ENCODE measurements at places on chromosomes 3 and 15.

DNA sequence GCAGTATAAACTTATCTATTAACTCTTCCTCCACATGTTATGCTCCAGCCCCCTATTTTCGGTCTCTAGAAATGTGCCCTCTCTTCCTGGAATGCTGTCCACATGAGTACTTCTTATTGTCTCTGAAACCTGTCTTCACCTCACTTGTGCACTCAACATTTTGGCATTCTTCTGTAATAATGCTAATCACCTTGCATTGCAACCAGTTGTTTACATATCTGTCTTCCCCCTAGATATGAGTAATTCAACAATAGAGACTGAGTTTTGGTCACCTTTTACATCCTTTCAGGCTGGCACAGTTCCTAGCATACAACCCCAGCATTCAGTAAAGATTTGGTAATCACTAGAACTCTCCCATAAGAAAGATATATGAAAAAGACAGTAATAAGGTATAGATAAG lies 17.2 kb downstream of the CCDC80 start:
- no peak for DNase-seq

DNA sequence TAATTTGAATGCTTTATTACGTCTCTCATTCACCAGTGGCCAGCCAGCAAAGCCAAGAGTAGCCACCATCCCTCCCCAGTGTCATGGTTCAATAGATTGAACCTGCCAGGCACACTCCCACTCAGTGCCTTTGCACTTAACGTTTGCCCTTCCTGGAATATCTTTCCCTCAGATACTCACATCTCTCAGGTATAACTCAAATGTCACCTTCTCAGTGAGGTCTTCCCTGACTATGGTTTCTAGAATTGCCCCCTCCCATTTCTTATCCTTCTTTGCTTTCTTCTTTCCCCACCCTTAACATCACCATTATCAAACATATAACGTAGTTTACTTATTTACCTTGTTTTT lies 293.8 kb downstream of the LRTM1 start:
- DNase-seq: no peak

DNA sequence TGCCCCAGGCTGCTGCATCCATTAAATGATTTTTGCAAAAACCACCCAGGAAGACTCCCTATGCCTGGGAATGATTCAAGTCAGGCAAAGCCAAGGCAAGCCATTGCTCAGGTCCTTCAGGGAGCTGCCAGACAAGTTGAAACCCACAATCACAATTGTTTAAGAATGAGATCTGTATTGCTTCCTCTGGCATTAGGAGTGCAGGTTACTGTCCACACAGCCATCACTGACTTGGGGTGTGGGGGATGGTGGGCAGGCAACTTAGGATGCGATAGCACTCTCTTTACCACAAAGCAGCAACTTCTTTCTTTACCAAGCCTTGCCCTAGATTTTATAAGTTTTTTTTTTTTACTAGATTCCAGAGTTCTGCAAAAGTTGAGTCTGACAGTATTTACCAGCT lies 15.0 kb upstream of the IL20RB start:
- DNase-seq: no peak

- no peak for DNase-seq
Observed at GRCh38 chr15:28975766-28976179, 90.0 kb downstream of the APBA2 start.

- no peak for DNase-seq
Observed at GRCh38 chr3:72625602-72626337, 222.5 kb downstream of the SHQ1 start.

DNA sequence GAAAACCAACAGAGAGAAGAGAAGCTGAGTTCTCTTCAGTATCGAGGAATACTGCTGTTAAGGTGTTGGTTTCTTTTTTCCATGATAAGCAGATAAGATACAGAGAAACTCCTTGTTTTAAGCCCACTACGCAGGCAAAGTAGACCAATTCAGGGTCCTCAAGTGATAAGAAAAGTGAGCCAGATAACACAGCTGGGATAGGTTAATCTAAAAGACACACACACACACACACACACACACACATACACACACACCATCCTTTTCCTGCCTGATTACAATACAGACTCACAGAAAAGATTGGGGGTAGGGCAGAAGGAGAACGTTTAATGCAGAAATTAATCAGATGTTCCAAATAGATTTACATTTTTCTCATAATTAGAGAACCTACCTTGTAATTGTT lies 6.5 kb upstream of the PHLDB2 start:
- no peak for DNase-seq

DNA sequence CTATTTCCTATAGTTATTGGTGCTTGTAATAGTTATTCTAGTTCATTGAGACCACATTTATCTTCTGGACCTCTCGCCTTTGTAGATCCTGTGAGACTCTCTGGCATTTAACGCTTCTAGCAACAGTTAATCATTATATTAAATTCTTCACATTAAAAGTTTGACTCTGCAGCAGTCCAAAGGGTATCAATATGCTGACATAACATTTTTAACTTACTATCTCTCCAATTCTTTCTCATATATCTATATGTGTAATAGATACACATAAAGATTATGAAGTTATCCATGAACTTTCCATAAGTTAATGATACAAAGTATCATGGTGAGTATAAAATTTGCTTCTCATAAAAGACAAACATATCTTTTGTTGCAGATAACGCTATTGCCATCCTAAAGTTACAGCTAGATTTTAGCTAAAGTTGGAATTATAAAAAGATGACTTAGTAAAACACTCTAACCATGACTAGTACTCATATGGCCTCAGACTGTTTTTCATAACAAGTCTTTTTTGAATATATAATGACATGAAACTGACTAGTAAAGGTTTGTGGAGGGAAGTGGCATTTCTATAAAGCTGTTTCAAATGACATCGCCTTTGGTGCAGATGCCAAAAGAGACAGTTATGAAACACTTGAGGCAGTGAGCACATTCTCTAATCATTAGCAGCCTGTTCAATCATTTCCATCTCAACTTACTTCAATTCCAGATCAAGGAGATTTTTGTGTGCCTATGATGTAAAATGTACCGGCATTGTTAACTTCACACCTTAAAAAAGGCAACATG lies 379.3 kb upstream of the CBLB start:
- no peak for DNase-seq

DNA sequence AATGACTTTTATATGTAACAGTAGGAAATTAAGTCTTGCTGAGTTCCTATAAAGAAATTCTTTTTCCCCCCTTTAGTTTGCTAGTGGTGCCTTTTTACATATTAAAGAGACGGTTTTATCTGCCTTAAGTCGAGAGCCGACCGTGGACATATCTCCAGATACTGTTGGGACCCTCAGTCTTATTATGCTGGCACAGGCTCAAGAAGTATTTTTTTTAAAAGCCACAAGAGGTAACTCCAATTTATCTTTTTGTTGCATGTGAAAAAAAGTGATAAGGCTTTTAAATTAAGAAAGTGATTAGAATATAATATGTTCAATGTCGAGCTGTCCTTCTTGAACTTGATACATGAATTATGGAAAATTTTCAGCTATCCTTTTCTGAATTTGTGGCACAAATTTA lies 26.7 kb downstream of the PDCD6IP start:
- no peak for DNase-seq

DNA sequence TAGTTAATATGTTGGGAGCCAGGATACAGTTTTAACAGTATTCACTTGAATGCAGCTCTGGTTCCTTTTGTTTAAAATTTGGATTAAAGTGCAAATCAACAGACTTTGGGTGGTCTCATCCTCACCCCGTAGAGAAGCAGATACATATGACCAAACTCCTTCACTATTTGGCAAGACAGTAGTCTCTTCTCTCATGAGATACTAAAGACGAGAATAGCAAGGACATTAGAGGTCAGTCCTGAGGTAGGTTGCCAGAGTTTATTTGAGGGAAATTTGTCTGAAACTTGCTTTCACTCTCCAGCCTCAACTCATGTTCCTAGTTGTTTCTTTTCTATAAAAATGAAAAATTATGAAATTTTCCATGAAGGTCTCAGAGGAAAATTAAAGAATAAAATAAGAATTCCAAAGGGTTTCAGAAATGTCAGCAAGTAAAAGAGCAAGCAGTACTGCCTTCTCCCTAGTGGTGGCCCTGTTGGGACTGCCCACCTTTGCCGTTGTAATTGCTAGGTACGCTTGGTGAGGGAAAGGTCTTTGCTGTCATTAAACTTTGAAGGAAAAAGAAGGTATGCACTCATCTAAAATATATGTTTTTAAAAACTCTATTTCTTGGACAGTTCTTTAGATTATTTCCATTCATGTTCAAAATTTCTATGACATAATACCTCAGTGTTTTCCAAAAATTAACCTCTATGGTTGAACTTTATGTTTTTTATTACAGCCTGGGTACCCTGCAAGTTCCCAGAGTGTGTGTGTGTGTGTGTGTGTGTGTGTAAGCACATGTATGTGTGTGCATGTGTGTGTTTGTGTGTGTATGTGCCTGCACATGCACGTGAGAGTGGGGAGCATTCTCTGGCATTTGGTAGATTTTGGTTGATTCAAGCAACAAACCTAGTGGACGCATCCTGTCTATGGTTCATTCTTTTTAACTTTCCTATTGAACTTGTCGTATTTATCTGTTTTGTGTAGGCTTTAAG lies 111.4 kb downstream of the CMSS1 start:
- DNase-seq: no peak

- no peak for DNase-seq
Observed at GRCh38 chr15:29687939-29688505, 134.2 kb downstream of the TJP1 start.

DNA sequence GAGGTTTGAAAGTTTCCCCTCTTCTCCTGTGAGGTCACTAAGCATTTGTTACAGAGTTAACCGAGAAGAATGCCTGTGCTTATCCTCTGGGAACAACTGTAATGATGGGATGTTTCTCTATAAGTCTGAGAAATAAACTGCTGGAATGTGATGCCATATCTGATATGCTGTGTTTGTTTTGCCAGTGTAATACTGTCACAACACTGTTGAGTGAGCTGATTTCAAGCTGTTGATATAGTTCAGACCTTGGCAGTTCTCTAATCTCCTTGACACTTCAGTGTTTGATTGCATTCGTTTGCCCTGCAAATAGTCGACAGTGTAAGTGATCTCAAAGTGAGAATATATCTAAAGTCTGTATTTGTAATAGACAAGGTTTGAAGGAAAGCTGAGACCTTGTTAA lies 73.3 kb downstream of the PTPRG start:
- DNase-seq: no peak

GRCh38 chr15:25787381-25787780 lies 75.7 kb downstream of the ATP10A start:
- no peak for DNase-seq

DNA sequence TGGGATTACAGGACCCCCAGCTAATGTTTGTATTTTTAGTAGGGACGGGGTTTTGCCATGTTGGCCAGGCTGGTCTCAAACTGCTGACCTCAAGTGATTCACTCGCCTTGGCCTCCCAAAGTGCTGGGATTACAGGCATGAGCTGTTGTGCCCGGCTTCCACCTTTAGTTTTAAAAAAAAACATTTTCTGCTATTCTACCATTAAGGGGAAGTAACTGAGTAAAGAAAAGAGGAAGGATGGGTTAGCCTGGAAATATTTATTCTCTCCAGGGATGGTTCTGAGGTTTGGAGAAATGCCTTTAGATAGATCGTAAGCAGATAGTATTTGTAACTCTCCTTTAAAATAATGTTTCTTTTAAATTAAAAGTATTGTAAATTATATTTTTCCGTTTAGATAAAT lies 3.1 kb downstream of the AP4E1 start:
- DNase-seq: no peak

GRCh38 chr3:21944251-21944650 lies 193.2 kb upstream of the ZNF385D start:
- DNase-seq: no peak

DNA sequence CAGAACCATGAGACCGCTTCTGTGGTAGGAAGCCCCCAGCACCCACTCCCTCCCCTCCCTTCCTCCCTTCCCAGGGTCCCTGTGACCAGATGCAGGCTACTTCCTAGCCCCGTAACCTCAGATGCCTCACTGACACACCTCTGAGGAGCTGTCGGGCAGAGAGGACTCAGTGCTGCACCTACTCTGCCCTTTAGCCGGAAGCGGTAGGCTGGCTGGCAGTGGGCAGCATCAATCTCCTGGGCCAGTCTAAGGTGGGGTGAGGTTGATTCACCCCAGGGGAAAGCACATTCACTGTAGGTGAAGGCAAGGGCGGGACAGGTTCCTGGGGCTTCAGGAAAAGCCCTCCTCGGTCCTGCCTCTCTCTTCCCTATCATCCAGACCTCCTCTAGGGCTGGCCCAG lies 19.1 kb downstream of the CSRNP1 start:
- DNase-seq: no peak

GRCh38 chr3:100709842-100710260 lies 557 bp downstream of the TFG start:
- peak; percentile 39 for DNase-seq

GRCh38 chr3:124854009-124854408 lies 33.2 kb downstream of the ITGB5 start:
- no peak for DNase-seq

DNA sequence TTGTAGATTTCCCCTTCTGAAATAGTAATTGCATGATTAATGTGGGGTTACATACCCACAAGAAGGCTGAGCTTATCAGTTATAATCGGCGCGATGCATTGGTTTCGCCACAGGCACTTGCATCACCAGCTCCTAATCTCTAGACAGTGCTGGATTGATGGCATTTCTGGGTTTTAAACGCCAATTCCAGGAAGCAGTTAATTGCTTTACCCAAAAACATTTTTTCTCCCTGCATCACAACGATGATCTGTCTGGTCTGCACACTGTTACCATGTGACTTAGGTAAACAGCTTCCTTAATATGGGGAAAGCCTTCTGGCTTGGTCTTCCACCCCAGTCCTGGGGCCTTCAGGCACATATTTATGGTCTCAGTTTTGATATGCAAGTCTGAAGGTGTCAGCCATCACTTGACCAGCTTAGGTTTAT lies 70.0 kb upstream of the HEG1 start:
- DNase-seq: peak; percentile 80

- DNase-seq: peak; percentile 66
Observed at GRCh38 chr15:100372739-100373119, 31.0 kb upstream of the ADAMTS17 start.

GRCh38 chr15:62847900-62848489 lies 194.6 kb upstream of the TPM1 start:
- DNase-seq: peak; percentile 73

DNA sequence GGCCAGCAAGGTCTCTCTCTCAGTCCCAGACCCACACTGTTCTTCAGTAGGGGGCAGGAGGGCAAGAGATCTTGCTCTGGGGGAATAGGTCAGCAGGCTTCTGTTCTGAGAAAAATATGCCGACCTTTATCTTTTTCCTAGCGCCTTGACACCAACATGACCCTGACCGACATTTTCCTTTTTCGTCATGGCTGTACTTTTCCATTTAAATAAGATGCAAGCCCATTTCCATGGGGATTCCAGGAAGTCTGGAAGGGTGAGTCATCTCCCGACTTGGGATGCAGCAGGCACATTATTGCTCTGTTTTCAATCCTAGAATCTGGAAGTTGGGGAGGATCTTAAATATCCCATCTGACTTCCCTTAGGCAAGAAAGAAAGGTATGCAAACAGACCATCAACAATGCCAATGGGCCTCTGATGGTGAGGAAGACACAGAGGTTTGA lies 261.5 kb upstream of the LRTM1 start:
- DNase-seq: no peak

GRCh38 chr3:140447136-140447535 lies 230.7 kb upstream of the TRIM42 start:
- DNase-seq: no peak
